ENCODE measurements at places on chromosomes 3 and 15.

GRCh38 chr3:157529751-157530150 lies 26.5 kb upstream of the VEPH1 start:
- no peak for DNase-seq

- no peak for DNase-seq
These were observed 96.1 kb downstream of the TOP2B start for GRCh38 chr3:25568525-25569078.

- no peak for DNase-seq
These were observed 1.8 kb downstream of the SPTSSB start for GRCh38 chr3:161369531-161369930.

GRCh38 chr3:27533718-27534573 lies 49.8 kb upstream of the SLC4A7 start:
- no peak for DNase-seq

DNA sequence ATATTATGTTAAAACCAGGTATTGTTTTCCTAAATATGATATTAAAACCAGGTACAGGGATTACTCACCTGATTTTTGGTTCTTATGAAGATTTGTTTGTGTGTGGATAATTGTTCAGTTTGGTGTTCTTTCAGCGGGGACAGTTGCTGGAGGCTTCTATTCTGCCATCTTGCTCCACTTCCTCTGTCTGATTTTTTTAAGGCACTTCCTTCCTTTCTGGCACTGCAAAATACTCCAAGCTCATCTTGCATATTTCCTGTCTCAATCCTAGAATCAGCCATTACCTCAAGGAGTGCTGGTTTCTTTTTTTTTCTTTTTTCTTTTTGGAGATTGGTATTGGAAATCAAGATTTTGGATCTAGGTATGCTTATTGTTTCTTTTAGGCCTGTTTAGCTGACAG lies 229.9 kb downstream of the SV2B start:
- DNase-seq, result no peak

DNA sequence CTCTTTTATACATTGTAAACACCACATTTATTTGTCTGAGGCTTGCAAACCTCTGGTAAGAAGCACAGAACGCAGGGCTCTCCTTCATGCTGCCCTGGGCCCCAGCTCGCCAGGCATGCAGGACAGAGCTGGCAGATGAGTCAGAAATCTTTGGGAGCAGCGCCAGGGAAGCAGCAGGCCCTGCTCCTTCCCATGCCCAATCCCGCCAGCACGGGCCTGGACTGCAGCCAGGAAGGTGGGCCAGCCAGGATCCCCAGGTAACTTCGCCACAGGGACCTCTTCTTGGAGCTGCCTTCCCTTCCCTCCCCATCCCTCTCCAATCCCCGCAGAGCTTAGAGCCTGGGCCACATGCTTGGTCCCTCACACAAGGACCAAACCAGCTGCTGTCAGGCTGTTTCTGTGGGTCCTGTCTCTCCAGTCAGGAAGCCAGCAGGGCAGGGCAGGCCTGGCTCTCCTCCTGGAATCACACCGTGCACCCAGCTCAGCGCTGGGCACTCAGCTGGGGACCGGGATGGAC lies 8.8 kb downstream of the STOML1 start:
- DNase-seq, result no peak

- DNase-seq, result no peak
These were observed 654.9 kb upstream of the TBL1XR1 start for GRCh38 chr3:177852001-177852807.

DNA sequence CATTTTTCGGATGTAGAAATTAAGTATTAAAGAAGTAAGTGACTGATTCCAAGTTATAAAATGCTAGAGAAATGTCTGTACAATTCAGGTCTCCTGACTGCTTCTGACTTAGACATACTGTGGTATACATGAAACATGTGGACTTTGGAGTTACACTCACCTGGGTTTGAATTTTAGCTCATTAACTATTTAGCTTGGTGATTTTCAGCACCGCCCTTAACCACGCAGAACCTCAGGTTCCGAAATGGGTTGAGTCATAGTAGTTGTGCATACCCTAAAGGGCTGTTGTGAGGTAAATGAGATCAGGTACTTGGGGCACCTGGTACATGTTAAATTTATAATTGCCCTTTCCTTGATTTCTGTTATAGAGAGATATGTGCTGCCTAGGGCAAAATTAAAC lies 32.9 kb upstream of the UTS2B start:
- DNase-seq, result no peak

- no peak for DNase-seq
These were observed 8.4 kb upstream of the PLA2G4D start for GRCh38 chr15:42102646-42103235.

- DNase-seq, result no peak
These were observed 18.2 kb downstream of the NIPA2 start for GRCh38 chr15:22856659-22857058.

- DNase-seq, result no peak
These were observed at the start of gene GPR27 for GRCh38 chr3:71753701-71754609. TSS of gene GPR27 (plus strand) at chr3:71753855. CDS start at chr3:71754050, 195 bp downstream.

- no peak for DNase-seq
These were observed 179.4 kb downstream of the OPA1 start for GRCh38 chr3:193772422-193772763.

- no peak for DNase-seq
These were observed 25.0 kb downstream of the ACP3 start for GRCh38 chr3:132342183-132342582.

DNA sequence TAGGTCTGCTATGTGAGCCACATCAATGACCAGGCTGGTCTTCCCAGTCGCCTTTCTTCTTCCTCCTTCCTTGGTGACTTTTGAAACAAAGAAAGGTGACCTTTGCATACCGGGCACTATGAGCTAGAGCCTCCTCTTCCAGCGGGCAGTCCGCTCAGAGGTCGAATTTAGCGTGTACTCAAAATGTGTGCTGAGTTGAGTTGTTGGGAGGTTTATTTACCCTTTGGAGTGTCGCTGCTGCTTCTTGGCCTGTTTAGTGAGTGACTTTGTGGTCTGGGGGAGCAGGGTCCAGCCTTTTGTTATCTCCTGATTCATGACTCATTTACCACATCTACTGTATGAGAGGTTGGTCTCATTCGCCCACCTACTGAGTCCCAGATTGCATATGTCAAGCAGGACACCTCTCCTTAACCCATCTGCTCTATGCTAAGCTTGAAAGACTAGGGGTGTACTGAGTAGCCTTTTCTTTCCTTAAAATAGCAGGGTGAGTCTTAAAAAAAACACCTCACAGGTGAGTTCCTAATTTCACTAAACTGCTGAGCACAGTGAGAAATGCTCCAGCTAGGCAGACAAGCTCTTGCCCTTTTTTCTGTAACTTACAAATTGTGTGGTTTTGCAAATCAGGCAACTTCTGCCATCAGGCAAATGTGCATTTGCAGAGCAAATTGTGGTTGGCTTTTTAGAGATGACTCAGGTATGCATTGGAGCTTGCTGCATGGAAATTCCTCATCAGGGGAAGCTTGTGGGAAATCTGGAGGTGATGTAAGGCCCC lies 3.2 kb upstream of the SIAH2 start:
- no peak for DNase-seq

GRCh38 chr15:95168951-95169431 lies 937.6 kb downstream of the MCTP2 start:
- no peak for DNase-seq
